ENCODE measurements at places on chromosomes 16 and 17.

DNA sequence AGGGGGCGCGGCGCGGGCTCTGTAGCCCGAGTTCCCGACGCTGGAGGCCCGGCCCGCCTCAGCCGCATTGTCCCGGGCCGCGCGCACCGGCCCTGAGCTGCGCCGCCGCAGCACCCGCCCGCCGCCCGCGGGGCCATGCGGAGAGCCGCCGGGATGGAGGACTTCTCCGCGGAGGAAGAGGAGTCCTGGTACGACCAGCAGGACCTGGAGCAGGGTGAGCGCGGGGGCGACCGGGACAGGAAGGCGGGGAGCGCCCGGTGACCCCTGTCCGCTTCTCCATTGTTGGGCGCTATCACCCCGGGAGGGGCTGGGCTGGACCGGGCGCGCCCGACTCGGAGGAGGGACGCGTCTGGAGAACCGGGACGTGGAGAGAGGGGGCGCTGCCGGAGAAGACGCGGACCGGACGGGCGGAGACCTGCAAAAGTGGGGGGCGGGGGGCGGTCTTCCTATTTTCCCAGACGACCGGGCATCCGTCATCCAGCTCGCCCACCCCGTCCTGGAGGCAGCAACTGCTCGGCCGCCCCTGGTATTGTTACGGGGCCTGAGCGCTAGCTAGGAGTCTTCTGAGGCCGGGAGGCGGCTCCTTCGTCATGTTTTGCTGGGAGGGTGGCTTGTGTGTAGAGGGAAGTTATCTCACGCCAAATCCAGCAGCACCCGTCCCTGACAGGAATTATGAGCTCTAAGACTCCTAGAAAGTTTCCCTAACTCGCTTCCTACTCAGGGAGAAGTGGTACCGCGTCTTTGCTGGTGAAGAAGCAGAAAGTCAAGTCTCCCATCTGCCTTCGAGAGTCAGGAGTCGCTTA lies 678 bp downstream of the CDR2L start:
- no peak for DNase-seq

GRCh38 chr16:3856367-3857141 lies 24.0 kb downstream of the CREBBP start:
- DNase-seq: no peak

- no peak for DNase-seq
Observed at GRCh38 chr16:19753815-19754643, 36.0 kb downstream of the IQCK start.

GRCh38 chr17:5718726-5719125 lies 134.4 kb upstream of the NLRP1 start:
- DNase-seq: no peak

DNA sequence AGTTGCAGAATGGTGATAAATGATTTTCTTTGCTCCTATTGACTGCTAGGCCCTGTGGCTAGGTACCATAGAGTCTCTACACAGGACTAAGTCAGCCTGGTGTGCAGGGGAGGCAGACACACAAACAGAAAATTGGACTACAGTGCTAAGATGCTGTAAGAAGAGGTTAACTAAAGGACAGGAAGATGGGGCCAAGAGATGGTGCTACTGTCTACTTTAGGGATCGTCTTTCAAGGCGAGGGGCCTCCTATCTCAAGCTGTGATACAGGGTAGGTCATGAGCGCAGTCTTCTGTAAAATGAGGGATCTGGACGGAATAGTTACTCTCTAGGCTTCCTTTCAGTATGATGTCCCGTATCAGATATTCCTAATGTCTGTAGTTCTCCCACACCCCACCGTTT lies 817 bp downstream of the NME1 start:
- DNase-seq: no peak

DNA sequence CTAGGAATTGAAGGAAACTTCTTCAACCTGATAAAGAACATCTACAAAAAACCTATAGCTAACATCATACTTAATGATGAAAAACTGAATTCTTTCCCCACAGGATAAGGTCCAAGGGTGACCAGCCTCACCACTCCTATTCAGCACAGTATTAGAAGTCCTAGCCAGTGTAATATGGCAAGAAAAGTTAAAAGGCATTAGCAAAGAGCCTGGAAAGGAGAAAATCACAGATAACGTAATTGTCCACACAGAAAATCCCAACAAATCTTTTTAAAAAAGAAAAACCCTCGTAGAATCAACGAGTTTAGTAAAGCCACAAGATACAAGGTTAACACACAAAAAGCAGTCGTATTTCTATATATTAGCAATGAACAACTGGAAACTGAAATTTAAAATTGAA lies 37.8 kb downstream of the MEAK7 start:
- no peak for DNase-seq
